Ureter (tissue), 1 donor: ENCODE measurements at places on chromosomes 7 and 10. TPM values are rescaled to one million over a fixed set of nuclear protein-coding genes. Genes with fewer than 3 reads are reported as not detected.

The R3HCC1L gene
- 21.0 TPM for total RNA-seq

The SOSTDC1 gene
- total RNA-seq = not detected

The SMO gene
- 12.5 TPM for total RNA-seq

The GALNT17 gene
- 6.0 TPM for total RNA-seq

The PILRB gene
- total RNA-seq = 94.1 TPM

The HGF gene
- total RNA-seq = 20.9 TPM

The OR13A1 gene
- total RNA-seq = 1.4 TPM

The COBL gene
- total RNA-seq = 1.3 TPM

The NPC1L1 gene
- total RNA-seq = 0.10 TPM

The SPDYE11 gene
- total RNA-seq = not detected

The LRRD1 gene
- not detected for total RNA-seq

The CPA2 gene
- not detected for total RNA-seq

The SPOCK2 gene
- total RNA-seq = 7.4 TPM

The DPYSL4 gene
- total RNA-seq = 2.1 TPM

The LIPF gene
- not detected for total RNA-seq

The TMEM176A gene
- total RNA-seq = 30.7 TPM

The PTEN gene
- total RNA-seq = 159 TPM

The CYP3A7 gene
- 0.75 TPM for total RNA-seq

The HSPA12A gene
- total RNA-seq = 15.7 TPM

The CDK1 gene
- total RNA-seq = 2.4 TPM

The LRRC17 gene
- 5.2 TPM for total RNA-seq

The IGFBP1 gene
- not detected for total RNA-seq

The NSUN6 gene
- total RNA-seq = 33.5 TPM

The ASZ1 gene
- not detected for total RNA-seq

The AKR1D1 gene
- total RNA-seq = not detected
